Stimulated activated CD4-positive, alpha-beta T cell treated with anti-CD3 and anti-CD28 coated beads, TNF-alpha, amount 100 ng/mL, for 4 hours (primary cell): ENCODE measurements at places on chromosomes 1 and 21.

GRCh38 chr1:8297245-8297644, 20.7 kb upstream of the SLC45A1 start:
- DNase-seq, result no peak

GRCh38 chr1:201662646-201663045, 123.7 kb downstream of the NAV1 start:
- no peak for DNase-seq

DNA sequence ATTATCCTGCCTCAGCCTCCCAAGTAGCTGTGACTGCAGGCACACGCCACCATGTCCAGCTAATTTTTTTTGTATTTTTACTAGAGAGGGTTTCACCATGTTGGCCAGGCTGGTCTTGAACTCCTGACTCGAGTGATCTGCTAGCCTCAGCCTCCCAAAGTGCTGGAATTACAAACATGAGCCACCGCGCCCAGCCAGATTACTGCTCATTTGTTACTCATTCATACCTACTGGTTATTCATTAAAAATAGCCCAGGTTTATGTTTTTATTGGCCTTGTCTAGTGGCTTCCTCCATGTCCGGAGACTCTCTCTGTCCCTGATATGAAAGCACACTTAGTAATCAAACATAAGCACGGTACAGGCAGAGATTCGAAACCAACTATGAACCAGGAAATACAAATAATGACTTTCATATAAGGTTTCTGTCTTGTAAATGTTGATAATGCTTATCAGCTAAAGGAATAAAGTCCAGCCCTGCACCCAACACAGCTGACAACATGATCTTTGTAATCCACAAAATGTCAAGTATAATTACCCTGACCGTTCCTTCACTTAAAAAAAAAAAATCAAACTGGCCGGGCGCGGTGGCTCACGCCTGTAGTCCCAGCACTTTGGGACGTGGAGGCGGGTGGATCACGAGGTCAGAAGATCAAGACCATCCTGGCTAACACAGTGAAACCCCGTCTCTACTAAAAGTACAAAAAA, 50.4 kb upstream of the CXADR start:
- no peak for DNase-seq

GRCh38 chr1:173341971-173342370, 134.8 kb upstream of the TNFSF4 start:
- no peak for DNase-seq

DNA sequence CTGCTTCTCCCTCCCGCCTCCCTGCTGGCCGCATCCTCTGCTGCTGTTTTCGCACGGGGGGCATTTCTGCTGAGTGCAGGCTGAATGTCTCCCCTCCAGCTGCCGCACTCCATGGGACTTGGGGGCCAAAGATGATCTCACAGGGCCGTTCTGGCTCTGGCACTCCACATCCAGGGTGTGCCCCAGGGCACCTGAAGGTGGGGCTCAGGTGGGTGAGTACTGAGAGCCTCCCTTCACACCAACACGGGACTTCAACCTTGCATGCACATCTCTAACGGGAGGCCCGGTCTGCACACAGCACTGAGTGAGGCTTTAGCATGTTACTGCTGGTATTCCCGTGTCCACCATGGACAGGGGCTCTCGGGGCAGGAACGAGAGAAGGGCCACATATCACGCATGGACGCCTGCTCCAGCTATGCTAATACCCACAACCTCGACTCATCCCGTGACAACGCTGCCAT, 88.9 kb downstream of the DMRTB1 start:
- no peak for DNase-seq

GRCh38 chr1:50985094-50985493, 15.0 kb downstream of the CDKN2C start:
- DNase-seq, result no peak

DNA sequence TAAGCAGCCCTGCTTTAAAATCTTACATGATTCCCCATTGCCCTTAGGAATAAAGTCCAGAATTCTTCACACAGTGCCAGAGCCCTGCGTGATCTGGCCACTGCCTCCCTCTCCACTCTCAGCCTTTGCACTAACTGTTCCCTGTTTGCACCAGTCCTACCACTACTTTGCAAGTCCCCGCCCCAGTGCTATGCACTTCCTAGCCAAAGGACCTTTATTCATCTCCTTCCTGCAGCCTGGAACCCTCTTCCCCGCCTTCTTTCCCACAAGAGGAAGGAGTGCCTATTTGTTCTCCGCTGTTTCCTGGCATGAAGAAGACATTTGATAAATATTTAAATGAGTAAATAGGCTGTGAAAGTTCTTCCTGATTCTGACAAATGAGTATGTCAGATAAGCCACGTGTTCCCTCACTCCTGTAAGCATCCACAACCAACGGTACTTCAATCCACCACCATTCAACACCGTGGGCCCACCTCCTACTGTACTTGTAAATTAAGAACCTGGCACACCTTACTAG, 23.9 kb downstream of the CAPN8 start:
- DNase-seq, result no peak

DNA sequence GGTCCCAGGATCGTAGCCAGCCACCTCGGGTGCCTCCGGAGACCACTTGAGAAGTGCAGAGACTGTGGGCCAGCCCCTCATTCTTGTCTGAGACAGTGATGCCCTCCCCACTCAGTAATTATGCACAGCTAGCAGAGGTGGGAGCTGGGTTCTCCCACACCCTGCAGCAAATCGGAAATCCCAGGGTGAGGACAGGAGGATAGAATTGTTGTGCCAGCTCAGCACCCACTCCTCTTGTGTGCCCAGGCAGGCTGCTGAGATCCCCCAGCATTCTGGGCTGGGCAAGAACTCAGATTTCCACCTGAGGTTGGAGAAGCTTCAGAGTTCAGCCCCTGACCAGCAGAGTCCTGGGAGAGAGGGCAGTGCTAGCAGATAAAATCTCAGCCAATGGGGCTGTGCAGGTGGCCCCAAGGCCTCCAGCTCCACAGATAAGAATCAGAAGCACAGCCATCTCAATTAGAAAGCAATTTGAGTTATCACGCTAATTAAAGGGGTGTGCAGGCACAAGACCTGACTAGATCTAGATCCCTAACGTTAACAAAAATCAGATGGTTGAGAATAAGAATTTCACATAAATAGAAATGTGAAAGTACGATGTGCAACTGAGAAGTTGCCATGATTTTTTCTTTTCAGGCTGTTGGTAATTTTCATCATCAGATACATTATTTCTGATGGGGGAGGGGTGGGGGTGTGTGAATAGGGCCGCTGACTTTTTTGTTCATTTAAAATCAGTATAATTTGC, 45.5 kb upstream of the IRF2BP2 start:
- DNase-seq, result no peak

DNA sequence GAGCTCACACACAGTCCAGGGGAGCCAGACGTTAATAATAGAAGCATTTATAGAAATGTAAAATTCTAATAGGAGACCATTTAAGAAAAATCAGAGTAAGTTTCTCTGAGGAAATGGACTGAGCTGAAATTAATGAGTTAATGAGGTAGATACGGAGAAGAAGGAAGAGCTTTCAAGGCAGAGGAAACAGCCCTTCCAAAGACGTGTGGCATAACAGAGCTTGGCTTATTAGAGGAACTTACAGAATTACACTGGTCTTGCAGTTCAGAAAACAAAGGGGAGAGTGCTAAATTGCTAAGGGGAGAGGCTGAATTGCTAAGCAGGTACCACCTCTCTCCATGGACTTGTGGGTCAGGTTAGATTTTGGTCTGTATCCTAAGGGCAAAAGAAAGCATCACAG, 8.2 kb upstream of the PIGK start:
- no peak for DNase-seq

DNA sequence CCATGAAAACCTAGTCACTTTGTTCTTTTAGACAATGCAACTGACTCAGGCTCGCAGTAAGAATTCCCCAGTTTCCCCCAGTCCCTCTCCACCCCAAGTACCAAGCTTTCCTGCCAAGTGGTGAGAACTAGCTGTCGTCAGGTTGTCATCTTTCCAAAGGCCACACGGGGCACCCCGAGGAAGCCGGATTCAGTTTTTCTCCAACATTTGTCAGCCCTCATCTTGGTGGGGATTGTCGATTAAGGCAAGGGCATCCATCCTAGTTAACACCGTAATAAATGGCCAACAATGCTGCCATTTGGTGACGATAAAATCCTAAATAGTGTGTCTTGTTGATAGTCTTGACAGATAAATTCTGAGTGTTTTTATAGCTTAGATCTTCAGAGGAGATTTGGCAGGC, 55.9 kb upstream of the PROX1 start:
- no peak for DNase-seq

- DNase-seq, result peak; percentile 28
Measured at GRCh38 chr21:45228171-45228641, 59.5 kb downstream of the POFUT2 start.

- DNase-seq, result no peak
Measured at GRCh38 chr1:170663404-170664092, 383 bp upstream of the PRRX1 start.

DNA sequence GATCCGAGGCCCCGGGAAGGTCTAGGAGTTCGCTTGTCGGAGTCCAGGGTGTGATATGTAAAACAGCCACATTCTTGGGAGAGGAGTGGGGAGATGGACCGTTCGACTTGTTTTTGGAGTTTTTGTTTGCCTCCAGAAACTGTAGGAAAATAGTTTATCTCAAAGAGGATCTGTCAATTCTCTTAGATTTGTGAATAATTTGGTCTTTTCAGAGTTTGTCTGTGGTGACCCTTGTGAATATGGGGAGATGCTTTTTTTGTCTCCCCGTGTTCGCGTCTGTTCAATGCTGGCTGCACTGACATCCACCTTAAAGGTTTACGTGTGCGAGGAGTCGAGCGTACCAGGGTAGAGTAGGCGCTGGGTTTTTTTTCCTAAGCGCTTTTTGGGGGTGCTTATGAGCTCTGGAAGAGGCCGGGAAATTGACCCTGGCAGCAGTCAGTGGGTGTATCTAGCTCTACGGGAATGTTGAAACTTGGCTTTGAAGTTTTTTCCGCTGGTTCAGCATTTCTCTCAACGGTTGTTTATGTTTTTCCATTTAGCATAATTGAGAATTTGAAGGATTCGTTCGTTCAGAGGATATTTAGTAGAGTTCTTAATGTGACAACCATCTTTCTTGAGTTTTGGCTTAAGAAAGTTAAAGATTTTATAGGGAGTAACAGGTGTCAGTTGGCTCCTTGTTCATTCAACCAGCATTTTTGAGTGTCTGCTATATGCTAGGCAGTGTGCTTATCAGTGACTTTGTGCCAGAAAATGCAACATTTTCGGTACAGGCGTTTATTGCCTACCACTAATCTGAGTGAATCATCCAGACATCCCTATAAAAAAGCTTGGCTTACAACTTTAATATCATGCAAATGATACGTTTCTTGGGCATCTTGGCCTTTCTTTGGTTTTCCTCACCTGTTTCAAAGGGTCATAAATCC, 1.2 kb downstream of the SZRD1 start:
- DNase-seq, result no peak

DNA sequence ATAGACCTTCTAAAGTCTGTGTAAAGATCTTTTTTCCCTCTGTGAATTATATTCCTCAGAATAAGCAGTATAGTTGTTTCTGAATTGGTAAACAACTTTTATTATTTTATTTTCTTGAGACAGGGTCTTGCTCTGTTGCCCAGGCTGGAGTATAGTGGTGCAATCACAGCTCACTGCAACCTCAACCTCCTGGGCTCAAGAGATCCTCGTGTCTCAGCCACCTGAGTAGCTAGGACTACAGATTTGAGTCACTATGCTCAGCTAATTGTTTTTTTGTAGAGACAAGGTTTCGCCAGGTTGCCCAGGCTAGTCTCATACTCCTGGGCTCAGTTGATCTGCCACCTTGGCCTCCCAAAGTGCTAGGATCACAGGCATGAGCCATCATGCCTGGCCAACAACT, 26.6 kb upstream of the HMGN1 start:
- DNase-seq, result no peak

GRCh38 chr21:43930074-43930847, 65.2 kb downstream of the AGPAT3 start:
- no peak for DNase-seq

DNA sequence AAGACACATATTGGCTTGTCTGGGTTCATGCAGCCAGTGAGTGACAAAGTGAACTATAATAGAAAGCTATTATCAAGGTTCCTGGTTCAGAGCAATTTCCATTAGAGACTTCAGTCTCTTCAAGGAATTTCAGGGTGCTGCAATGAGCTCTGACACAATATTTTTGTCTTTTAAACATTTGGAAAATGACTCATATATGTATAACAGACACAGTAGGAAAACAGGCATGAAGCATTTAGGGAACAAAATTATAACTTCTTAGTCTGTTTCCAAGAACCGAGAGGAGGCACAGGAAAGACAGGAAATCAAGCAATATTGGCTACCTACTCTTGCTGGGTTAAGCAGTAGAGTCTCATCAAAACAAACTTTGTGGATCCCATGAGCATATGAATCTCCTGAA, 170.4 kb downstream of the PTPRC start:
- no peak for DNase-seq

GRCh38 chr1:192534666-192535065, 40.9 kb upstream of the RGS1 start:
- DNase-seq, result no peak
